ENCODE measurements at places on chromosomes 7 and 10.

DNA sequence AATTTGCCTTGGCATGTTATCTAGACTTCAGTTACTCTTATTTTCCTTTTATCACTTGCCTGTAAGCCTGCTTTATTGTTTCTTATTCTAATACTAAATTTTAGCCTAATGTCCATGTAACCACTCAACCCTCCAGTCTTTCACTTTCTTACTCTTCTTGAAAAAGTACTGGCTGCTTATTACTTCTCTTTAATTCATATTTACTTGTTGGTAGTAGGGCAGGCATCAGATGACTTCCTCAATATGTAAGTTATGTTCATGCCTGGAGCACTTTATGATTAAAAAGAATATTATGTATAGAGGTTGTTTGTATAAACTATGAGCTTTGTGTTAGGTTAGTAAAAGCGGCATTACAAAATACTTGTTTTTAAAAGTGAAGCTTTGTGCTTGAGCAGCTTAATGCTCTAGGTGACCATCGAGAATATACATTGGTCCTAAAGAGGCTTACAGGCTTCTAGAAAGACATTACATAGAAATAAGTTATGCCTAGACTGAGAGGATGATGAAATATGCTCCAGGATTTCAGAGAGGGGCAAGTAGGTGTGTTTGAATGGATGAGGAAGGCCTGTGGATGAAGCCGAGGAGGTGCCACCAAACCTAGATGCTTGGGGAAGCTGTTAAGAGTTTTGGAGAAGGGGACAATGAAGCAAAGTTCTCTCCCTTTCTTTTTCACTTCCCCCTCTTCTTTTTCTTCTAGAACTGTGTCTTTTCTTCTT, 207.1 kb upstream of the HDAC9 start:
- DNase-seq: no peak

DNA sequence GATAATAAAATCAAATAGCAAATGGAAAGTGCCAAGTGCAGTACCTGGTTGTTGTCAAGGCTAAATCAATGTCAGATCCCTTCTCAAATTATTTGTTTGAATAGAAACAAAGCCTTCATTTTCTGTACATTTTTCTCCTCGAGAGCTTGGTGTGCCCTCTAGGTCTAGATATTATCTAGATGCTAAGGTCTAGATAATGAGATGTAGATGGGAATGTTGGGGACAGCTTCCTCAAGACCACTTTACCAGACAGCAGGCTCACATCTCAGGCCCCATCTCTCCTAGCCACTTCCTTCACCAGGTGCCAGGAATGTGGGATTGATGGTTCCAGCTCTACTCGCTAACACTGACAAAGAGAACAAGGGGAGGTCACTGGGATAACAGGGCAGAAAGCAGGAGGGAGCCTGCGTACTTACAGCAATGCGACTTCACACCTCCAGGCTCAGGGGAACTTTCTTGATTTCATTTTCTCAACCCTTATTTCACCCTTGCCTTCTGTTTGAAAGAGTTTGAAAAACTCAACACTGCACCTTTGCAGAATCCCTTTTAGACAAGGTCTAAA, 451.4 kb upstream of the VSTM2A start:
- DNase-seq: no peak

- DNase-seq: no peak
These were observed 88.4 kb upstream of the AGBL3 start for GRCh38 chr7:134897936-134898335.

DNA sequence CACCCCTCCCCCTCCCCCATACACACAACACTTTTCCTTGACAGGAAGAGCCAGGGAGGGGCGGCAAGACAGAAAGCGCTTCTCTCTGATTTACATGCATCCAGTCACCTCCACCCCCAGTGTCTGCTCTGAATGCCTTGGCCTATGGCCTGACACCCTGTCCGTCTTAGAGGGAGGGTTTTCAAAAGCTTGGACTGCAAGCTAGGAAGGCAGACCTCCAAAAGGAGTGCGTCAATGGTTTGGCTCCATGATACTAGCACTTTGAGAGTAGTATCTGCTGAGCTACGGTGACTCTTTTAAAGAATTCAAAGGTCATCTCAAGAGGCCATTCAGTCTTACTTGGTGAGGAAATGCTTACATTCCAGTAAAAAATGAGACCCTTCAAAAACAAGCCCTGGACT, 20.3 kb upstream of the PAX2 start:
- no peak for DNase-seq

- no peak for DNase-seq
These were observed 28.7 kb downstream of the RBM48 start for GRCh38 chr7:92557249-92557648.

- DNase-seq: no peak
These were observed 97.2 kb downstream of the COBL start for GRCh38 chr7:51219261-51219988.

- DNase-seq: no peak
These were observed at the start of gene HOXA7 for GRCh38 chr7:27156508-27156898. TSS of gene HOXA7 (minus strand) at chr7:27156675. CDS start at chr7:27156545, 130 bp downstream.

DNA sequence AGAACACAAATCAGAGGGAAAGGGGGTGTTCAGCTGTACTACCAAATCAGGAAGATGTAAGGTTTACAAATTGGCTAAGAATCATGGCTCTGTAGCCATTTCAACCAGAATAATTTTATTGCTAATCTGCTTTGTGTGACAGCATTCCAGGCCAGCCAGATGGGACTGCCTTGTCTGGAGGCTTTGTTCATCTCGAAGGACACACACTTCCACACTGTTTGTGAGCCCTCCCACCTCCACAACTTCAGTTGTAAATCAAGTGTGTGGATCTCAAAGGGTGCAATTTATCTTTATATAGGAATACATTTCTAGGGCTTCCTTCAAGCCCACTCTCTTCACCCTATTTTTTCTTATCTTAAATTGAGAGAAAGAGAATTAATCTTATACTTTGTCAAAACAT, 6.9 kb upstream of the OIT3 start:
- DNase-seq: no peak

GRCh38 chr7:25762511-25763462, 389.2 kb upstream of the NFE2L3 start:
- DNase-seq: no peak

- no peak for DNase-seq
These were observed 1.0 kb downstream of the LRRTM3 start for GRCh38 chr10:66926841-66927240.

DNA sequence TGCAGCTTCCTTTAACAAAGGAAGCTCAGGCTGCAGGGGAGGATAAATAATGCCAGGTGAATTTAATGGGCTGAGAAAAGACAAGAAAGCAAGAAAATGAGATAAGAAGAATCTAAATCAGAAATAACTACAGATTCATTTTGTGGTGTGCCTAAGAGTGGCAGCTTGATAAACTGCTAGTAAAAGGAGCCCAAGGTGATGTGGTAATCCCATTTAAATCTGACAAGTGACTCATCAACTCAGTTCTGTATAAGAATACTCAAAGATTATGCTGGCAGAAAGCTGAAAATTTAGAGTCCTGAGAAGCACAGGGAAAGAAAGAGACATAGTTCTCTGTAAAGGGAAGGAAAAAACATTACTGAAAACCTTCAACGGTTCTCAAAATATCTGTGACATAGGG, 109.4 kb upstream of the PDE1C start:
- DNase-seq: no peak

DNA sequence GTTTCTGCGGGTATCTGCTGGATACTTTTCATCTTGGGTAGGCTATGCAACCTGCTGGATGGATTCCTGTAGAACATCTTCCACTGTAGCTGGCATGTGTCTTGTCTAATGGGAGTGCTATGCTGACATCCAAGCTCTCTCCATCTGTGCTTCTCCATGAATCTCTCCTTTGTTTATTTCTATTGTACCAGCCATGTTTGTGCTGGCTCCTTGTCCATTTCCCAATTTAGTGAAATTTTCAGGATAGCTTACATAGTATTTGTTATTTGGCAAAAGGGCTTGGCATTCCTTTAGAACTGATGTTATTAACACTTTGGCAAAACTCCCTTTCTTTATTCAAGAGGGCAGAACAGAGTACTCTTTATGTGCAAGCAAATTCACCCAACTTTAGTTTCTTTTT, 198.0 kb downstream of the CSTF2T start:
- no peak for DNase-seq

- DNase-seq: no peak
These were observed 169.4 kb downstream of the FGFR2 start for GRCh38 chr10:121428867-121429266.

- no peak for DNase-seq
These were observed 171.5 kb downstream of the C7orf25 start for GRCh38 chr7:42740408-42740807.

DNA sequence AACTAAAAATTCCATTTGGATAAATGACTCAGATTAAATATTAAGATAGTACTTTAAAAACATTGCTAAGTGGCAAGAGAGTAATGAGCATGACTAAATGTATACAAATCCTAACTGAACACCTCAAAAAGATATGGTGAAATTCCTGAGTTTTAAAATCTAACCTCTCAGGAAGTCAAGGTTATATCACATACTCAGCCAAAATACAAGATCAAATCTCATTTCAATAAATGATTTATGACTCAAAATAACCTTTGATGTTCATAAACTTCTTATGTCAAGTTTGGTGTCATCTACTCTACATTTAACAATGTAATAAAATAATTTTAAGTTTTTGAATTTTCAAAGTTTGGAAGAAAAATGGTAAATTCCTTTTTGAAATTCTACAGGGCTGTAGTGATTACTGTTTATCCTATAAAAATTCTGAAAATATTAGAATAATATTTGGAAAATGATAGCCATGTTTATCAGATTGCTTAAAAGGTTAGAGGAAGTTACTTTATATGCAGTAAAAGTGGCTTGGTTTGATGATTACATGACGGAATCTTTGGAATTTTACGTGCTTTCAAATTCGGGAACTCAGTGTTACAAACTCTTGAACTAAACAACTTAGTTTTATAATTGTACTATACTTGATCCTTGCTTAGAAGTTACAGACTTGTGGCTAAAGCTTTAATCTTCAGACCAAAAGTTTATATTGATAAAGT, 43.7 kb downstream of the ASZ1 start:
- DNase-seq: no peak

DNA sequence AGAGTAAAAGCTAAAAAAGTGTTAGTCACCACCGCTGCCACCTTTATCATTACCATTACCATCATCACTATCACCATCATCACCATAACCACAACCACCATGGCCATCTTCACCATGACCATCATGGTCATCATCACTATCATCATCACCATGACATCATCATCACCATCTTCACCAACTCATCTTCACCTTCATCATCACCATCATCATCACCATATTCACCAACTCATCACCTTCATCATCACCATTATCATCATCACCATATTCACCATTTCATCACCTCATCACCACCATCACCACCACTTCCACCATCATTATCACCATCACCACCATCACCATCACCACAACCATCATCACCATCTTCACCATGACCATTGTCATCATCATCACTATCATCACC, 46.5 kb upstream of the PDGFA start:
- no peak for DNase-seq

DNA sequence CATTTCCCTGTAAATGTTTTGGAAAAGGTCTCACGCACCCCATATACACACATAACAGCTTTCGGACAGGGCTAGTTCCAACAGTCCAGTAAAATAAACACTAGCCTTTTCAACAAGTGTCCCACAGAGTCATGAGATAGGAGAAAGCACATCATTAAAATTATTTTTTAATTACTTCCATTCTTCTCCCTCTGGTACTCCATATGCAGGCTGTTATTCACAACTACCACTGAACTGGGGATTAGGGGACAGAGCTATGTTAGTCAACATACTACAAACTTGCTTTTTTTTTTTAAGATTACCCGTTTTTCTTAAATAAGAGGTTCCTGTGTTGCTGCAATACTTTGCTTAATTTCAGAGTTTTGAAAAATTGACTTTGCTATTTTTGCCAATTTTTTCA, 576.6 kb upstream of the KCND2 start:
- no peak for DNase-seq

- DNase-seq: no peak
These were observed 119.2 kb downstream of the ANK3 start for GRCh38 chr10:60270426-60270825.

DNA sequence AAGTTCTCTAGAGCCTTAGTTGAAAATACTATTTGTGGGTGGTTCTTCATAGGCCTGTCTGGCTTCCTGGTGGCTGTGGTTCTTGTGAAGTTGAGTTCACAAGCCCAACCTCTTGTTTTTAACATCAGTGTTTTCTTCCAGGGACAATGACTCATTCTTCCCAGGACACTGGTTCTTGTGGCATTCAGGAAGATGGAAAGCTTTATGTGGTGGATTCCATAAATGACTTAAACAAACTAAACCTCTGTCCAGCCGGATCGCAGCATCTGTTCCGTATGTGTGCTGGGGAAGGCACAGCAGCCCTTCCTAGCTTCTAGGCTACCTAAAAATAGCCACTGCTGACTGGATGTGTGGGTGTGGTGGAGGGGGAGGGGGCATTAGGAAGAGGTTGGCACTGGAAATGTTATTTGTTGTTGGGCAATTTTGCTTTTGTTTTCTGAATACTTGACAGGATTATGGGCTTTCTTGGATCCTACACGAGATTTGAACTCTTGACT, 3.9 kb downstream of the LSMEM1 start:
- DNase-seq: no peak

DNA sequence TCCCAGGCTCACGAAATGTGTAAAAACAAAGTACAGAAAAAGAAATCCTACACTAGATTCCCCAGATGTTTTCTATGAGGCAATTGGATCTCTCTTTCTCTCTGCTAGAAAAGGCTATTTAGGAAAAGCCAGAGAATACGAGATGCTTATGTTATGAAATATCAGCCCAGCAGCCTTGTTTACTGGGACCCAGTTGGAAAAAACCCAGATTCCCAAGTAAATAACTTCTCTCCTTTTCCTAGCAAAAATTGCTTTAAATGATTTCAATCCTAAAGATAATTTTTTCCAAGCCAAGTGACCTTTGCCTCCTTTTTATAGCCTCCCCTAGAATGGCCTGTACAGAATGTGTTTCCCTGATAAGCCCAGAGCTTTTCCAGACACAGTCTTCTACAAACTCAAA, 199.3 kb downstream of the PLXNA4 start:
- DNase-seq: no peak

DNA sequence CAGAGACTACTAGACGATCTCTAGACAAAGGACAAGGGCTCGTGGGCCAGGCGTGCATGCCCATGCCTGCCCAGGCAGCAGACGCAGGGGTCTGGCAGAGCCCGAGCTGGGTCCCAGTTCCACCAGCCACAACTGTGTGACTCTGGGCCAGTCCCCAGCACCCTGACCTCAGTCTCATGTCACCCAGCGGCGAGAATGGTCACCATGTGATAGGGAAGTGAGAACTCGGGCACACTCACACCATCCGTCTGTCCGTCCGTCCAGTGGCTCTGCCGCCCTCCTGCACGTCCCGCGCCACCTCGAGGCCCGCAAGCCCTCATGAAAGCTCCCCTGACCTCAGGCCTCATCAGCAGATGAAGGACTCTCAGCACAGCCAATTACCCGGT, 280.0 kb downstream of the ELFN1 start:
- no peak for DNase-seq

GRCh38 chr7:75762350-75762917, 9.6 kb downstream of the CCL26 start:
- DNase-seq: no peak

GRCh38 chr7:159118197-159118595, 26.5 kb downstream of the VIPR2 start:
- DNase-seq: no peak
